Activated T-helper 17 cell treated with anti-CD3 and anti-CD28 coated beads, Interleukin-2, amount 50 U/mL, for 72 hours (primary cell): ENCODE measurements at places on chromosomes 7 and 10.
A peak's percentile ranks its signal among the peaks of the same experiment; 100 is the strongest.

GRCh38 chr10:6050801-6051445 is 11.2 kb downstream of the IL2RA start:
- no peaks in the 10 kb centered on the region for H3K27me3 ChIP-seq
- peaks cover 100% of the 10 kb centered on the region for H3K36me3 ChIP-seq
- H3K4me1 ChIP-seq = peaks cover 80% of the 10 kb centered on the region
- ATAC-seq = peak; percentile 54

DNA sequence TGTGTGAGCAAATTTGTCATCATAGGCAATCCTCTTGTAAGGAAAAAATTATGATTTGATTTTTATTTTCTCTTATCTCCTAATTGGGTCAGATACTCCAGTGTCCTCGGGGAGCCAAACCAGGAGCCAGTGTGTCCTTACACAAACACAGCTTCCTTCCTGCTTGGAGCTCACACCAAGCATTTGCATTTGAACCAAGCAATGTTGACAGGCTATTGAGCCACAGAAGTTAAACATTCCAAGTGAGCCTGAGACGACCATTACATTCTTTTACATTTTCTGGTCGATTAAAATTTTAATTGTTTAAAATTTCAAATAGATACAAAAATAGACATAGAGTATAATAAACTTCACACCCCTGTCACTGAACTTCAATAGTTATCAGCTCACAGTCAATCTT is 194.8 kb downstream of the CFTR start:
- no peak overlapping the region for H3K4me3 ChIP-seq
- no peak overlapping the region for H3K27ac ChIP-seq
- ATAC-seq = no peak
- H3K27me3 ChIP-seq = peaks cover 8% of the 10 kb centered on the region
- H3K36me3 ChIP-seq = no peaks in the 10 kb centered on the region

DNA sequence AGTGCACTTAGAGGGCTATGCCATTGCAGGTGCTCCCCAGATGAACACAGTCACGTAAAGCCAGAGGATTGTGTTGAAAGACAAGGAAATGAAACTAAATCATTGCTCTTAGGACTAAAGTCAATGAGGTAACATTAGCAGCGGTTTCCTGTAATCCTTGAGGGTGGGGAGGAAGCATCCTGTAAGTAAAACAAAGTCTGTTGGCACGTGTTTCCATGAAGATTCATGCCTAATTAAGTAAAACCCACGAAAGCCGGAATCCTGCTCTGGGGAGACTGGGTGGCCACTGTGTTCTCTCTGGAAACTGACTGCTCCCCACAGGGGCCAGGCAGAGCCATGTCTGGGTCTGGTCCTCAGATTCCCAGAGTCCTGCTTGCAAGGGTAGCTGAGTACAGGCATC is 18.3 kb downstream of the STEAP1B start:
- no peak overlapping the region for H3K27ac ChIP-seq
- ATAC-seq = no peak
- H3K27me3 ChIP-seq = no peaks in the 10 kb centered on the region
- no peak overlapping the region for H3K4me3 ChIP-seq
- no peaks in the 10 kb centered on the region for H3K4me1 ChIP-seq
- no peaks in the 10 kb centered on the region for H3K36me3 ChIP-seq

GRCh38 chr7:157337316-157338149 is 729 bp downstream of the DNAJB6 start:
- H3K4me3 ChIP-seq = peak overlapping the region; percentile 97
- H3K27ac ChIP-seq = peak overlapping the region; percentile 94
- peaks cover 16% of the 10 kb centered on the region for H3K4me1 ChIP-seq
- H3K36me3 ChIP-seq = peaks cover 56% of the 10 kb centered on the region

DNA sequence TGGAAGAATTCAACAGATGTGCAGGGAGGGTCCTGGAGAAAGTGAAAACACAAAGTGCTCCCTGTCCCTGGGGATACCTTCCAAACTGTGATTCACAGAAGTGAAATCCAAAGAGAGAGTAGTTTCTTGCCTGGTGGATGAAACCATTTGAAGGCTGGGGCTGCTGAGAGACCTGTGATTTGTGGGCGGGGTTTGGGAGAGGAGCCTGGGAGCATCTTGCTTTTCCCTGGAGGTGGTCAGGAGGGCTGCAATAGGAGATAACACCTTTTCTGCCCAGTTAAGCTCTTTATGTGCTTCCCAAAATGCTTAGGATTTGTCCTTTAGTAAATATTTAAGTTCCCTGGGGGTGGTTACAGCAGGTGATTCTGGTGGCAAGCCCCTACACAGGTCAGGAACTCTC is 105.3 kb upstream of the TPK1 start:
- H3K36me3 ChIP-seq = no peaks in the 10 kb centered on the region
- peaks cover 6% of the 10 kb centered on the region for H3K4me1 ChIP-seq
- H3K27me3 ChIP-seq = peaks cover under 1% of the 10 kb centered on the region
- H3K4me3 ChIP-seq = no peak overlapping the region

DNA sequence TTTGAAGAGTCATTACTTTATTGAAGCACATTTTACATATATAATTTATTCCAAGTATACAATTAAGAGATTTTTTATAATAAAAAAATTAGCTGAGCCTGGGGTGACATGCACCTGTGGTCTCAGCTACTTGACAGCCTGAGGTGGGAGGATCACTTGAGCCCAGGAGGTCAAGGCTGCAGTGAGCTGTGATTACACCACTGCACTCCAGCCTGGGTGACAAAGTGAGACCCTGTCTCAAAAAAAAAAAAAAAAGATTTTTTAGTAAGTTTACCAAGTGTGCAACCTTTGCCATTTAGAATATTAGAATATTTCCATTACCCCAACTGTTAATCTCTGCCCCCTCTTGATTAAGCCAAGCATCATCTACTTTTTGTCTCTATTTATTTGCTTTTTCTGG is 196.0 kb downstream of the CCSER2 start:
- H3K27me3 ChIP-seq = no peaks in the 10 kb centered on the region
- H3K36me3 ChIP-seq = peaks cover 4% of the 10 kb centered on the region
- H3K4me1 ChIP-seq = peaks cover 7% of the 10 kb centered on the region

DNA sequence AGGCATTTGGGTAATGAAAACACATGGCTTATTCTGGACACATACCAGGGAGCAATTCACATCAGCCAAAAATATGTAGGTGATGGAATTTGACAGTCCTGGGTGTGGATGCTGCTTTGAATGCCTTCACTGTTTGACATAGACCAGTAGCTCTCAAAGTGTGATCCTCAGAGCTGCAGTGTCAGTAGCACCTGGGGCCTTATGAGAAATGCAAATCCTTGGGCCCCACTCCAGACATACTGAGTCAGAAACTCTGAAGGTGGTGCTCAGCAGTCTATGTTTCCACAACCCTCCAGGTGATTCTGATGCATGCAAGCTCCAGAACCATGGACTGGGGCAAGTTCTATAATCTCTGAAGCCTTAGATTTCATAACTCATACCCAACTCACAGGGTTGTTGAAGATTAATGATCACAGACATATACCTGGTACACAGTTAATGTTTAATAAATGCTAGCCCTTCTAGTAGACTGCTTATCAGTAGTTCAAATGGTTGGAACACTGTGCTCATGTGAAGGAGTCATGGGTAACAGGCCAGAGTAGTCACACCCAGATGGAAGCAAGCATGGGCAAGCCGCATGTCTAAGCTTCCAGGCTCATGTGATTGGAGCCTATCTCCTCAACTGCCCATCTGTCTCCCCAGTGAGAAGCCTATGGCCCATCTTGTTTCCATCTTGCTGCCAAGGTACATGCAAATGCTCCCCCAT is 715.7 kb downstream of the GRID1 start:
- H3K4me1 ChIP-seq = no peaks in the 10 kb centered on the region
- ATAC-seq = no peak
- no peak overlapping the region for H3K4me3 ChIP-seq
- no peak overlapping the region for H3K27ac ChIP-seq

DNA sequence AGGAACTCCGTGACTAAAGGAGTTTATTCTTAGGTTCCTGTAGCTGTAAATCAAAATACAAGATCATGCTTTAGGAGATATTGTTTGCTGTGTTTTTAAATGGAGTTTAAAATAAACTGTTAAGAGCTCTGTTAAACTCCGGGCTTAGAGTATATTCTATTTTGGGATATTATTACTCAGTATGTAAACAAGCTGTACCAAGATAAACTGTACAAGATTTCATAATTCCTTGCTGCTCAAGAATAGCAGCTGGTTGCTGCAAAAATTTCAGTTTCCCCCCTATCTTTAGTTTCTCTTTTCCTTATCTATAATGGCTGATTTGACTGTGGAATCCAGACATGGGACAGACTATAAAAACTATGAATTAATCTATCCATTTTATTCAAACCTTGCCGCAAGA is 215.7 kb downstream of the HTR7 start:
- no peak overlapping the region for H3K27ac ChIP-seq
- H3K36me3 ChIP-seq = no peaks in the 10 kb centered on the region
- no peaks in the 10 kb centered on the region for H3K4me1 ChIP-seq
- no peak for ATAC-seq
- H3K27me3 ChIP-seq = no peaks in the 10 kb centered on the region

GRCh38 chr7:122379491-122379890 is 74.9 kb upstream of the FEZF1 start:
- no peaks in the 10 kb centered on the region for H3K36me3 ChIP-seq
- H3K27ac ChIP-seq = no peak overlapping the region
- no peaks in the 10 kb centered on the region for H3K4me1 ChIP-seq
- no peak for ATAC-seq
- no peak overlapping the region for H3K4me3 ChIP-seq

DNA sequence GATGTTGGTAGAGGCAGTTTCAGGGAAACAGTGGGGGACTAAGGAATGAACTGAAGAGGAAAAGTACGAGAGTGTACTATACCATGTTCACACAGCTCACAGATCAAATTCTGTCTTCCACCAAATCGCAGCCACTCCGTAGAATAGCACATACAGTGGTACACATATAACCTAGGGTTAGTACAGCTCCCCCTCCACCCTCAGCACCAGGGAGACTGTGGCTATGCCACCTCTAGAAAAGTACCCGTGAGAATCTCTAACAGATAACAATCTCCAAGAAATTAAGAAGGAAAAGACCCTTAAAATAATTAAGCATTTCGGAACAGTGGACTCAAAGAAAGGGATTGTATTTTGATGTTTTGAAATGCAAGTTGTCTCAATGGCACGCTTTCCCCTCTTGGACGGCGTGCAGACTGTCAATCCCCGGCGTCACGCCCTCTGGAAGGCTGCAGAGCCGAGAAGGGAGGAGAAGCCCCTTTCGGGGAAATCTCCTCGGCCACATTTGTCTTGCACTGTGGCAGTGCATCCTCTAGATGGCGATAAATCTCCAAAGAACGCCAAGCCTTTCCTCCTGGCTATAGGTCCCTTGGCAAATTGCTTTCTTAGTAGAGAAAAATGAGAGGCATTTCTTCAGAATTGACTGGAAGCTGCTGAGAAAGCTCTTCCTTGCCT is 345.0 kb downstream of the REEP3 start:
- no peak overlapping the region for H3K27ac ChIP-seq
- H3K27me3 ChIP-seq = peaks cover 45% of the 10 kb centered on the region
- no peaks in the 10 kb centered on the region for H3K4me1 ChIP-seq
- no peak overlapping the region for H3K4me3 ChIP-seq

GRCh38 chr7:151207804-151208203 is 2.5 kb downstream of the H2BK1 start:
- peaks cover 14% of the 10 kb centered on the region for H3K36me3 ChIP-seq
- peaks cover 24% of the 10 kb centered on the region for H3K4me1 ChIP-seq
- H3K27me3 ChIP-seq = no peaks in the 10 kb centered on the region
- no peak for ATAC-seq

DNA sequence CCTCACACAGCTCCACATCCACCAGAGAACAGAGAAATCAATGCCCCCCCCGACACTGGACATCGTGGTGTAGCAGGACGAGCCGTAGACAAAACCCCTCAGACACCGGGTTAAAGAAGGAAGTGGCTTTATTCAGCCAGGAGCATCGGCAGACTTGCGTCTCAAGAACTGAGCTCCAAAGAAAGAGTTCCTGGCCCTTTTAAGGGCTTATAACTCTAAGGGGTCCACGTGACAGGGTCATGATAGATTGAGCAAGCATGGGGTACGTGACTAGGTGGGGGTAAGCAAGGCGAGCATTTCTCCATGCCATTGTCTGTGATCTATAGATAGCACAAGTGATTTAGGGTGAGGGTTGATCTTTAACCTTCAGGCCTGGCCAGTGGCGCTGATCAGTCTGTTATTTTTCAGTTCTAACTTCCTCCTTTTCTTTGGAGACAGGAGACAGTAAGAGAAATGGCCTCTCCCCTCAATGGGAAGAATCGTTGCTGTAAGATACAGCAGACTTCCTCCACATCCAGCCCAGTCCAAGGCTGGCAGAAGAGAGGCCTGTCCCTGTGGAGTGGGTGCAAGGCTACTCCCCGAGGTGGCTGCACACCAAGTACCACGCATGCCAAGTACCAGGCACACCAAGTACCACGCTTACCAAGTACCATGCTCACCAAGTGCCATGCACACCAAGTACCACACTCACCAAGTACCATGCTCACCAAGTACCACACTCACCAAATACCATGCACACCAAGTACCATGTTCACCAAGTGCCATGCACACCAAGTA is 19.5 kb upstream of the PPP2R2D start:
- no peak overlapping the region for H3K4me3 ChIP-seq
- no peak overlapping the region for H3K27ac ChIP-seq
- peaks cover 14% of the 10 kb centered on the region for H3K27me3 ChIP-seq
- ATAC-seq = no peak

DNA sequence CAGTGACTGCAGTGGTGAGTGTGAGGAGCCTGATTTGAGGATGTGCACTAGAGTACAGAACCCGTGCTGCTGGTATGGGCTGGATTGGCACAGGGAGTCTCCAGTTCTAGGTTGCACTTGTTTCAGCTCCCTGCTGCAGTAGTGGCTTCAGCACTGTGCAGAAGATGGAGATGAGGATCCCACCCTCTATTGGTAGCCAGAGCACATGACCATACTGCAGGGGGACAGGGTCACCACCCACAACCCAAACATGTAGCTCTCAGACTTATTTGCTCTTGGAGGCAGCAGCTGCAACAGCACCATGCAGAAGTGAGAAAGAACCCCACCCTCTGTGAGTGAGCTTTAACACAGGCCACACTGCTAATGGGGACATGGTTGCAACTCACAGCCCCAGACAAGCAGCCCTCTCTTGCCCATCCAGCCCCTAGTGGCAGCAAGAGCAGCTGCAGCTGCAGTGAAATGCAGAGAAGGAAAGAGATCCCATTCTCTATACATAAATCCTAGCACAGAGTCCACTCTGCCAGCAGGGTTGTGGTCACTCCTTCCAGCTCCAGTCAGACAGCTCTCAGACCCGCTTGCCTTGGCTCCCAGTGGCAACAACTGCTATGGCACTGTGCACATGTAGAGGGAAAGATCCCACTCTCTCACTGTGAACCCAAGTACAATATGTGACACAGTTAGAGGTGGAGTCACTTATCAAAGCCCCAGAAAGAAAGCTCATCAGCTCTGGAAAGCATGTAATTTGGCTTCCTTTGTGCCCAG is 51.4 kb upstream of the SCIN start:
- no peaks in the 10 kb centered on the region for H3K4me1 ChIP-seq
- no peaks in the 10 kb centered on the region for H3K36me3 ChIP-seq
- ATAC-seq = peak; percentile 37
- peaks cover 25% of the 10 kb centered on the region for H3K27me3 ChIP-seq
- no peak overlapping the region for H3K27ac ChIP-seq
- no peak overlapping the region for H3K4me3 ChIP-seq

- H3K27ac ChIP-seq = no peak overlapping the region
- no peak for ATAC-seq
- H3K4me3 ChIP-seq = no peak overlapping the region
Measured at GRCh38 chr7:112045222-112045621, 161.0 kb downstream of the DOCK4 start.
